ENCODE measurements at places on chromosomes 13 and 19.

GRCh38 chr19:27881213-27881612 is 1331.7 kb downstream of the UQCRFS1 start:
- DNase-seq, result no peak

- peak; percentile 69 for DNase-seq
These were observed 98.7 kb downstream of the STARD13 start for GRCh38 chr13:33186861-33187291.

- DNase-seq, result peak; percentile 87
These were observed 17.5 kb downstream of the MAU2 start for GRCh38 chr19:19338082-19338481.

DNA sequence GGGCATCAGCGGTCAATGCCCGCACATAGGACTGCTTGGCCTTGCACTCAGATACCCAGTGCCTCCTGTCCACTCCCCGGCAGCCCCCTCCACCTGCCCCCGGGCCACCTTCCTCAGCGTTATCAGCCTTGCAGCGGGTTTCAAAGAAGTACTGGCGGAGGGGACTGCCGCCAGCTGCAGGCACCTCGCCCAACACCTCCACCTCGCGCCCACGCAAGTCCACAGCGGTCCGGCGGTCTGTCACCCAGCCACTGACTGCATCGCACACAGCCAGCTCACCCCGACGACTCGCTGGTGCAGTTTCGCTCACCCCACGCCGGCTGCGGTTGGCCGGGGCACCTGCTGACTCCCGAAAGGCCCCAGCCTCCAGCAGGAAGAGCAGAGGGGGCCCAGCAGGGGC is 3.2 kb downstream of the NTF4 start:
- DNase-seq, result no peak

DNA sequence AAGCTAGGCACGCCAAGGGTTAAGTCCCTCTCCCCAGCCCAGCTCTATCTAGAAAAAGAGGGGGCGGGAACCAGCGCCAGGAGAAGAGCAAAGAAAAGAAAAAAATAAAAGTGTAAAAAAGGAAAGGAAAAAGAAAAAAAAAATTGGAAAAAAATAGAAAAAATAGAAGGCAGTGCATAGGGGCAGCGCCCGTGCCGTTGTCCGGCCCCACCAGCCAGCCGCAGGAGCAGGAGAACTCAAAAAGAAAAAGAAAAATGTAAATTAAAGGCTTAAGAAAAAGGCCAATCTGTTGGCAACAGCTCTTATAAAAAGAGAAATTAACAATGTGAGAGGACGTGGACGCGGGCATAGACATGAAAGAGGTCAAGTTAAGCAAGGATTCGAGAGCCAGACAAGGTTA is 105.4 kb upstream of the ZNF98 start:
- DNase-seq, result no peak

DNA sequence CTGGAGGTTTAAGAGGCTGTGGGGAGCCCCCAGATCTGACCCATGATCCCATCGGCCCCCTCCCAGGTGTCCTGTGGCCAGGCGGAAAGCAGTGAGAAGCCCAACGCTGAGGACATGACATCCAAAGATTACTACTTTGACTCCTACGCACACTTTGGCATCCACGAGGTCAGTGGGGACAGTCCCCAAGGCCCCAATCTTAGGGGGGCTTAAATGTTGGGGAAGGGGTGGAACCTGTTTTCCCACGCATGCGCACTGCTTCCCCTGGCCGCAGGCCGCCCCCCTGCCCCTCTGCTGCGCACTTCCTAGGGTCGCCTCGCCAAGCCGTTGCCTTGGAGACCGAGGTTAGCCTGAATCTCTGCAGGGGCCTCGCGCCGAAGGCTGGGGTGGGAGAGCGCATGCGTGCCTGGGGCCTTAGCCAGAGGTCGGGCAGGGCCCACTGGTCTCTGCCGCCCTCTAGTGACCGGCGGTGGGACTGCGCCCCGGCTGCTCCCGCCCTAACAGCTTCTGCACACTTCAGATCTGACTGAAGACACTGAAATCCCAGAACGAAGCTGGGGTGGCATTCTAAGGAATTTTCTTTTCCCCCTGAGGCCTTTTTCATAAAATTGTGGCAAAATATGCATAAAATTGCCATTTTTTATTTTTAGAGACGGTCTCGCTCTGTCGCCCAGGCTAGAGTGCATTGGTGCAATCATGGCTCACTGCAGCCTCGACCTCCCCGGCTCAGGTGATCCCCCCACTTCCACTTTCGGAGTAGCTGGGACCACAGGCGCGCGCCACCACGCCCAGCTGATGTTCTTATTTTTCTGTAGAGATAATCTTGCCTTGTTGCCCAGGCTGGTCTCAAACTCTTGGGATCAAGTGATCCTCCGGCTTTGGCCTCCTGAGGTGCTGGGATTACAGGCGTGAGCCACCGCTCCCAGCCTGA is 3.6 kb downstream of the PRMT1 start:
- peak; percentile 80 for DNase-seq

GRCh38 chr19:34269968-34270621 is 15.7 kb downstream of the GARRE1 start:
- DNase-seq, result peak; percentile 50

GRCh38 chr19:45682117-45682516 is 9.6 kb downstream of the SNRPD2 start:
- DNase-seq, result no peak

DNA sequence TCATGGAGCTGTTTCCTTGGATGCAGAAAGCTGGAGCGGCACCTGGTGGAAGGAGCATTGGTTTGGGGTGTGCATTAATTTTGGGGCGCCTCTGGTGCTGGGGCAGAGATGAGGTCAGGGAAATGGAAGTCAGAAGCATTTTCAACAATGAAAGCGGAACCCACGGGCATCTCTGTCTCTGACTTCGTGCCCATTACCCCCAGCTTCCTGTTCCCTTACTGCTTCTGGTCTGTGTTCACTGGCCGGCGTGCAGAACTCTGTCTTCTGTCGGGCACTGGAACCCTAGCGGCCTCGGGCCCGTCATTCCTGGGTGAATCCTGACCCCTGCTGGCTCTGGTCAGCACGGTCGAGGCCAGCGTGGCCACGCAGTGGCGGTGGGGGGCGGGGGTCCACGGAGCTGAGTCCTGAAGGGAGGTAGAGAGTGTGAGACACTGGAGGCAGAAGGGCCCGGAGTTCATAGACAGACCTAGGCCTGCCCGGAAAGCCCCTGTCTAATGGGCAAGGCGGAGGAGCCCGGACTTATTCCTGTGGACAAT is 7.9 kb upstream of the LINGO3 start:
- DNase-seq, result peak; percentile 61

GRCh38 chr19:38287604-38288003 is 16.4 kb upstream of the C19orf33 start:
- DNase-seq, result no peak

- DNase-seq, result peak; percentile 25
These were observed 763.1 kb upstream of the SLITRK1 start for GRCh38 chr13:84645196-84646012.

DNA sequence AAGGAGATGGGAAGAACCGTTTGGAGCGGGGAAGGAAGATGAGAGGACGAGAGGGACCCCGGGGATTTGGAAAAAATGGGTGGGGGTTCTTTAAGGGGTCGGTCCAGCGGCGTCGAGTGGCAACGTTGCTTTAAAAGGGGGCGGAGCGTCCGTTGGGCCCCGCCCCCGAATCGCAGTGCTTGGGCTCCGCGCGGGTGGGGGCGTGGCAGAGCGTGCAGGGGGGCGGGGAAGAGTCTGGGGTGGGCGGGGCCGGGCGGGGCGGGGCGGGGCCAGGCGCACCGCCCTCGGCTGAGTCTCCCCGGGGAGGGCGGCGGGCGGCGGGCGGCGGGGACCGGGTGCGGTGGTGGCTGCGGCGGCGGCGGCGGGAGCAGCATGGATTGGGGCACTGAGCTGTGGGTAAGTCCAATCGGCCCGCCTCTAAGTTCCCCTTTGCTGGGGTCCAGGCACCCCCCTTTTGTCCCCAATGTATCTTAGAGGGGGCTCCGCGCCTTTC is at the start of gene TRIP10:
TRIP10 (plus strand) TSS at position 291 of the 493 bp plus-strand sequence; CDS start at position 373, 82 bp downstream.
- peak; percentile 71 for DNase-seq

Data from fibroblast of mammary gland (primary cell).